HL-60 (cell line): ENCODE measurements at places on chromosomes 4 and X.

- no peak for DNase-seq
These were observed 104.5 kb downstream of the APOOL start for GRCh38 chrX:85108165-85108564.

- DNase-seq = no peak
These were observed 16.0 kb downstream of the CLOCK start for GRCh38 chr4:55530691-55531090.

DNA sequence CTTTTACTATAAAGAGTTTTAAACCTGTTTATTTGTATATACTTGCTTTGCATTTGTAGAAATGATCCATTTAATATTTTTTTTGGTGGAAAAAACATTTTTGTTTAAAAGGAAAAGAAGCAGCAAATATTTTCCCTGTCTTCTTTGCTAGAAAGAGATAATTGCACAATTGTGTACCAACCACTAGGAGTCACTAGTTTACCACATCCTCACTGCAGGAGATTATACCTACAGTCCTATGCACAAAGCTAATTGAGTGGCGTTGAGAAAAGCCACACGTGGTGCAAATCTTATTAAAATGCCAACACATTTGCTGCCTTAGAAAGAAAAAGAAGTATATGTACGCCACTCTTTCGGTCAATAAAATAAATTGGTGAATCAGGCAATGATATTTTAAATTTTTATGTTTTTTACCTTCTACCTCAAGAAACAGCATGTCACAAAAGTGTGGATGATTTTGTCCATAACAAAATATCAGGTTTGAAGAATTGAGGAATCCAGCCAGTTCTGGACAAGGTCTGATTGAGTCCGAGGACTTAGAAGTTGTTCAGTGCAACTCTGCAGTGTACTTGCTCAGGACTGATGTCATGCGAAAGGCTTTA lies 102.9 kb downstream of the GRXCR1 start:
- peak; percentile 32 for DNase-seq

DNA sequence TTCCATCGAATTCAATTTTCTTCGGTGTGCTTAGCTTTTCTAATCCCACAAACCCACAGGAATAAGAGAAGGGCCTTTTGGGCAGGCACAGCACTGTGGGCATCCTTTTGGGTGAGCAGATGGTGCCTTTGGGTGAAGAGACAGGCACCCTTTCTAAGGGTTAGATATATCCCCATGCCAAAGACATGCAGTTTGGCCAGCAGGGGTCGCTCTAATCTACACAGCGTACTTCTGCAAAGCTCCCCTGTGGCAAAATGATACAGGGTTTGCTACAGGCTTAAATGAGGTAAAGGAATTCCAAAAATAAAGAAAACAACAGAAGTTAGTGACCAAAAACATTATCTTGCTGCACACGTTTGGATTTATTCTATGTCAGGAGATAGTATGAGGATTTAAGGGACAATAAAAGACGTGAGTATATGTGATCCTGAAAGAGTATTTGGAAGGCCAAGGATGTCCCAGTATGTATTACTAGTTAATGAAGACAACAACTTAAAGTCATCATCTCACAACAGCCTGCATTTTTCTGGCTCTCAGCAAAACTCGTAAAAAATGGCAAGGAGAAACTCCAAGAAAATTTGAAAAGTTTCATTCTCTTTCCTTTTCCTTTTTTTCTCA lies 49.5 kb downstream of the PHEX start:
- peak; percentile 52 for DNase-seq

DNA sequence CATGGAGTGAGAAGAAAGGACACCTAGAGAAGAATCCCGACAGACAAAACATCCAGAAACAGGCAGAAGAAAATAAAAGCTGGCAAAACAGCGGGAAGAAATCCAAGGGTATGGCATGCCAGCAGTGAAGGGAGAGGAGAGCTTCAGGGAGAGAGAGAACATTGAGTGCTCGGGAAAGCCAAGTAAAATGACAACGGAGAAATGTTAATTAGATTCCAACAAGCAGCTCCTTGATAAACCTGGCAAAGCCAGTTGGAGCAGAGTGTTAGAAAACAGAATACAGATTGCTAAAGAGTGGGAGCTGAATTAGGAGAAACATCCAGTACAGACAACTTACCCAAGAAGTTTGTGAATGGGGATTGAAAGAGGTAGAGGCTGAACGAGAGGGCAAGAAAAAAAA lies 40.4 kb upstream of the MAOA start:
- DNase-seq = no peak

DNA sequence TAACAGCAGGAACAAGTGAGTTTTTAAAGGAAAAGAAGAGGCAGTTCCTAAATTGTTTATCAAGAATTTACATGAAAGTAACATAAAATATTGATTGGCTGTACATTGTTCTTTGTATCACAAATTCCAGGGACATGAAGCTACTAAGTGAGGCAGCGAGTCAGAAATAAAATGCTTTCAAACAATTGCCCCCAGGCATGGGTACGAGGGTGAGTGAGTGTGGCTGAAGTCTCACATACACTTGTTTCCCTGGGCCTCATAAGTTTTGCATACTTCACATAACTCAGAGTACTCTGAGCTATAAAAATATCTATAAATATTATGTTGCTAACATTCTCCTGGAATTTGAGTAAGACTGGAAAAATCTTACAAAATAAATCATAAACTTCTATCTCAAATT lies 511.6 kb upstream of the PRKX start:
- DNase-seq = no peak

GRCh38 chr4:150236626-150237025 lies 158.4 kb downstream of the DCLK2 start:
- DNase-seq = no peak

DNA sequence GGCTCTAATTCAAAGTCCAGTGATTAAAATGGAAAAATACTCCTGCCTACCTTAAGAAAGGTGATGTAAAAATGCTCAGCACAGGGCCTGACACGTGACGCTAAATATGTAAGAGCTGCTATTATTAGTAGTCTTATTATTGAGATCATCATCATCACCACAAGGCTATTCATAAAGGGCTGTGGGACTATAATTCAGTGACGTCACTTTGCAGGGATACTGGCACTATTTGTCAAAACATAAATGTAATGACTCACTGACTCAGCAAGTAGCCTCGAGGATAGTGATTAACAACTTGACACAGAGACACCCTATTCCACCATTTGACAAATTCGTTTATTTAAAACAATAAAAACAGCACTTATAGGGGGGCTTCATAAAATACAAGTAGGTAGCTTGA lies 258.9 kb downstream of the SPANXN1 start:
- DNase-seq = no peak

DNA sequence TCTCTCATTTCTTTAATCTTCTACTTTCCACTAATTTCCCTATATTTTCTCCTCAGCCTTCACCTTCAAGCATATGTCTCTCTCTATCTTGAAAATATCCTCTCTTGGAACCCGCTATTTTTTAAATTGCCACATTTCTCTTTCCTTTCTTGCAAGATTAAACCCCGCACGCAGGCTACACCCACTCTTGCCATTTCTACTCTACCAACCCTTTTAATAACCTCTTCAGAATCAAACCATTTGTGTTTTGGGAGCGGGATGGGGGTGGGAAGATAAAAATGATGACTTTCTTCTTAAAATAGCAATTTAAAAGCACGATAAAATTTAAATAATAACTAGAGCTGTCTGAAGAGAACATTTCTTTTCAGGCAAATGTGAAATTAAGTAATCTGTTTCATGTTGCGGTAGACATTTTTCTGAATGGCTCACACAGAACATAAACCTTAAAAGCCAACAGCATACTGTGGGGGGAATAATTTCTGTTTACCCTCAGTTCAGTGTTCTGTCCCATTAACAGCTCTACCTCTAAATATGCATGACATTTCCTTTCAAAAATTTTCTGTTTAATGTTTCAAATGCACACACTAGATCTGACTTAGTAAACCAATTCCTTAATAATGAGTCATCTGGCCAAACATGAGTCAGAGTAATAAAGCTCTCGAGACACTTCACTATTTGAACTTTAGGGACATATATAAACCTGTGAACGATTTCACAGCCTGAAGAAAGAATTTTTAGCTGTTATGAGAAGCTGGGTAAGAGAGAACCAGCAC lies 20.5 kb downstream of the ARSJ start:
- no peak for DNase-seq

- no peak for DNase-seq
These were observed 735.1 kb upstream of the DIAPH2 start for GRCh38 chrX:95949588-95949987.

GRCh38 chr4:41095192-41095872 lies 119.0 kb downstream of the APBB2 start:
- no peak for DNase-seq

GRCh38 chrX:9560219-9560618 lies 95.4 kb downstream of the TBL1X start:
- DNase-seq = no peak

DNA sequence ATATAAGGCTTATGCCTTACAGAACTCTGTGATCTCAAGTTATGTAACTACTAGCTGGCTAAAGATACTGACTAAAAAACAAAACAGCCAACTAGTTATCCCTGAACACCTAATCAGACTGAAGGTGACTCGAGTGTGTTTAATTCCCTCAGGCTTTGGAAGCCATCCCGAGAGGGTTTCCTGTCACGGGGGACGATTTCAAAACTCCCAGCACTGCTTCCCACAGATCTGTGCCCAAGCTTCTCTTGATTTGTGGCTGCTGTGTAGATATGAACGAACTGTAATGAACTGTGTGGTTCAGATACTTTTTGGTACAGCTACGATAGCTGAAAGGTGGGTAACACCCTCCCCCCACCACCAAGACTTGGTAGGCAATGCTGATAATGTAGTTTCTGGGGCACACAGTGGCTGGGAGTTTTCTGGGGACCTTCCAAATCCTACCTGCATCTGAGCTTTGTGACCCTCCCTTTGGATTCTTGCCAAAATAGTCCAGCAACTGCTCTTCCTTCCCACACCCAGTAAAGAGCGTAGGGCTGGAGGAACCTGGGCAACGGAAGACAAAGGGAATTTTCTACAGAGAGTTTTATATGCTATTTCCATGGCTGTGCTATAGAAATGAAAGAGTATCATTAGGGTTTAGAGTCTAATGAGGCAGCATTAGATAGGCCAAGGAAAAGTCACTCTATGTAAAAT lies 148.8 kb downstream of the MGST2 start:
- DNase-seq = no peak

DNA sequence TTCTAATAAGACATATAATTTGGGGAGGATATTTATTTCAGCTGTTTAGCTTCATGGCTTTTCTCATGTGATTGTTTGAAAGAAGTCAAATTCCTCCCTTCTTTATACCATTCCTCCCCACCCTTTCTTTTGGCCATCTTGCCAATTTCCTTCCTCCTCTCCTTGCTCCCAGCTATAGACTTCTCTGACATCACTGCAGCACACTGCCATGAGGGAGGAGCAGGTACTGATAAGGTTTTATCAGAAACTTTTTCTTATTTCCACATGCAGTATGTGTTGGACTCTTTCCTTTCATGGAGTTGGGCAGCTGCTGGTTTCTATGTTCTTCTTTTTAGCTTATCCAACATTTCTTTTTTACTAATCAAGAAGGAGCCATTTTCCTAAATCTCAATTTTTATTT lies 481.7 kb upstream of the NR3C2 start:
- no peak for DNase-seq

- DNase-seq = no peak
These were observed 16.8 kb upstream of the TIMM8A start for GRCh38 chrX:101365301-101365795.

GRCh38 chr4:109739547-109739946 lies 9.7 kb upstream of the PLA2G12A start:
- DNase-seq = no peak

GRCh38 chr4:130632731-130633604 lies 1537.0 kb downstream of the C4orf33 start:
- no peak for DNase-seq

DNA sequence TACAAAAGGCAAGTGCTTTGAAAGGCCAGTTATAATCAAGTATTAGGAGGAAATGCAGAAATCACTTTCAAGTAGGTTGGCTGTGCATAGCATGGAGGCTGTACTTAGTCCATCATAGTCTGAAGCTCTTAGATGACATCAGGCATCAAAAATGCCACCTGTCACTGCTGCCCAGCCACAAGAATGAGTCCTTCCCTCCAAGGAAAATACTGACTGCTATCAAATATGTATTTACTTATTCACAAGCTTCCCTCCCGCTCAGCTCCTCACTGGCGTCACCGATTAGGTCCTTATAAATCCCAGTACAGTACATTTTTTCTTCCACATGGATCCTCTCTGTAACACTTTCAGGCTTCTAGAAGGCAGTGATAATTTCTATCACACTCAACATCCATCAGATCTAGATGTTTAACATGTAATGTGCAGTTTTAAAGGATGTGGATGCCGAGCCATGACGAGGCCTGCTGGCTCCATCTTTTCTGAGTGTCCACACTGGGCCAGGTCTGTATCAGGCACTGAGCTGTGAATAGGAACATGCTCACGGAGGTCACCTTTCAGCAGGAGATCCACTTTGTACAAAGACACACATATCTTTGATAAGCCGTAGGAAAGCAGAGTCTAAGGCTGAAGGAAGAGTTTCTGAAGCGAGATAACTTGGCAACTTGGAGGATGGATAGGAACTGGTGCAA lies 121.9 kb downstream of the PALLD start:
- DNase-seq = no peak

DNA sequence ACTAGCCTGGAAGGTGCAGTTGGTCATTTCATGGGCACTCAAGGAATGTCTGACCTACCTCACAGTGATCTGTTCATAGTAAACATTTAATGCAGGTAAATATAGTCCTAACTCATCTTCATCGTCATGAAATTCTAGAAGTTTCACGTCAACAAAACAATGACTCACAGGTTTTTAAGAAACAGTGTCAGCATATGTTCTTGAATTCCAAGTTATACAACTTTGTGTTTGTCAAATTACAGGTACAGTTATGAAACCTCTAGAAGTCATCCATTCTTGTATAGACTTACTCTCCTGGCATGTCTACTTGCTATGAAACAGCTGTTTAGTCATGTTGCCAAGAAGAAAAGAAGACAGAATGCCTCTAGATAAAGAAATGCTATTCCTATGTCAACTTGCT lies 46.6 kb downstream of the AFM start:
- no peak for DNase-seq

GRCh38 chr4:73715659-73716058 lies 24.7 kb upstream of the CXCL8 start:
- no peak for DNase-seq

DNA sequence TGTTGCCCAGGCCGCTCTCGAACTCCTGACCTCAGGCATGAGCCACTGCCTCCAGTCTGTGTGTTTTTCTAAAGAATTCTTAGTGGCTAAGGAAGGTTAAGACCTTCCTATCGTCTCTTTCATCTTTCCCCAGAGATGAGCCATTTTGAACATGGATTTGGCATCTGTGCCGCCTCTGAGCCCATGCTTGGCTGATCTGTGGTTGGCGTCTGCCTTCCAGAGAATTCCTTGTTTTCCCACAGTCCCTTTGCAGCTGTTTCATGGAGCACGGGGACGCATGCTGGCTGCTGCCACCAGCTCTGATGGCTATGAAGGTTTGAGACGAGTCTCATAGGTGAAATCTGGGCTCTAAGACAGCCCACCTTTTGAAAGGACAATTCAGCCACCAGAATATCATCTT lies 60.4 kb downstream of the SHROOM2 start:
- DNase-seq = no peak

DNA sequence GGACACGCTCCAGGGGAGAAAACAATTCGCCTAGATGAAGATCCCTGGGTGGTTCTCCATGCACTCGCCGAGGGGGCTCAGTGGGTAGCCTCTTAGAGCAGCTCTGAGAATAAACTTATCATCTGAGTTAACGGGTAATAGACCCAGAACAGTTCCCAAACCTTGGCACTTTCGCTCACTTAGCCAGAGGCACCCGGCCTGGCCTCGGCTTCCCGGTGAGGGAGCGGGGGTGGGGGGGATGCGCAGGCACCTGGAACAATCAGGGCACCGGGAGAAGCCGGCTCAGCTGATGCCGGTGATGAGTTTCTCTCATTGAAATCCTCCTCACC lies 405 bp upstream of the ZAR1 start:
- DNase-seq = no peak

- DNase-seq = no peak
These were observed 17.4 kb downstream of the CD40LG start for GRCh38 chrX:136665258-136665900.
